Type B pancreatic cell (in vitro differentiated cells): ENCODE measurements at places on chromosomes 1 and 21.

- peak; percentile 67 for DNase-seq
Observed at GRCh38 chr1:228210076-228210651, 2.3 kb downstream of the OBSCN start.

DNA sequence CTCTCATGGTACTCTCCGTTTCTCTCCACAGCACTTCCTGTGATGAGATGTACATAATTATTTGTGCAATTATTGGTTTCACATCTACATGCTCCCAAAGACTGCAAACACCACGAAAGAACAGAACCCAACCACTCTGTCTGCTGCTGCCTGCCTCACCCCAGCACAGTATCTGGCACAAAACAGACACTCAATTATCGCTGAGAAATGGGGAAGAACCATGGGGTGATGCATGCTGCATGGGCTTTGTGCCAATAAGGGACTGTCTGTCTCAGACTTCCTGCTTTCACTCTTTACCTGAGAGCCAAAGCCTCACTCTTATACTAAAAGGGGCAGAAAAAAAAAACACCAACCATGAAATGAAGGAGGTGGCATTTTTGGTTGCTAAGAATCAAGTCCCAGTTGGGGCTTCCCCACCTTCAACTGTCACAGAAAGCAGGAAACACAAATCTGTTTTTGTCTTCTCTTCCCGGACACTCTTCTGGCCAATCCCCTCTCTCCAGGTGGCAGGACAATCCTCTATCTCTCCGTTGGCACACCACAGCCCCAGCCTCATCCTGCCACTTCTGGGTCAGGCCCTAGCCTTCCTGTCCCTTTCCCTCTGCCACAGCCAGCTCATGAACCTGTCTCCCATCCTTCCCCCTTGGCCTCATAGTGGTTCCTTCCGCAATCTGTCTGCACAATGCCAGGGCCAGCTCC lies 82.0 kb downstream of the TGFBR3 start:
- DNase-seq, result no peak

- no peak for DNase-seq
Observed at GRCh38 chr1:154982341-154982740, 803 bp upstream of the FLAD1 start.

DNA sequence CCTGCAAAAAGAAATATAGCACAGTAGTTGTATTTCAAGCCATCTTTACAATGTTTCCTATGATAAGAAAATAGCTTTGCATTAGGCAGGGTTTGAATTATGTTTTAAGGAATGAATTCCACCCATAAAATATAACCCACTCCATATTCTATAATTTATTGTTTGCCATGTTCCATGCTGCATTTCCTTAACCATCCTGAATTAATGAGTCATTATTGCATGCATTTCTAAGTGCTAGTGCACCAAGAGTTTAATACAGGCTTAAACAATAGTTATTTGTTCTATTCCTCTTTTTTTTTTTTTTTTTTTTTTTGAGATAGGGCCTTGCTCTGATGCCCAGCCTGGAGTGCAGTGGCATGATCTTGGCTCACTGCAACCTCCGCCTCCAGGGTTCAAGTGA lies 45.2 kb downstream of the MIGA1 start:
- DNase-seq, result no peak

GRCh38 chr1:167693425-167694045 lies 28.2 kb upstream of the MPZL1 start:
- DNase-seq, result no peak

DNA sequence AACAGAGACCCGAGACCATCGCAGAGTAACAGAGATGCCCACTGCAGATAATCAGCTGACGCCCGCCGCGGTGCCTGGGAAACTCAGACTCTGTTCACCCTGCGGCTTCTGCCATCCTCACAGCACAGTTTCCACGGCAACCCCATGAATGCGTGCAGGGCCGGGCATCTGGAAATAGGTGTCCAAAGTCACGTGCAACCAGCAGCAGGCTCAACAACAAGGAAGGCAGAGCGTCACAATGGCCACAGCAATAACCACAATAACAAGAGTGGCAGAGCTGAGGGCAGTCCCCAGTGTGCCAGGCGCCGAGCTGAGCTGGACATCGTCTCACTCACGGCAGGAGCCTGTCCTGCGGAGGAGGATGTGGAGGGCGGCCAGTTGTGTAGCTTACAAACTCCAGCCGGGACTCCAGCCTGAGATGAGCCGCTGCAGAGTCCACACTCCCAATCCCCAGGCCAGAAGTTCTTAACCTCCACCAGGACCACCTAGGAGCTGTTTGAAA lies 102.0 kb downstream of the CRYAA start:
- no peak for DNase-seq

DNA sequence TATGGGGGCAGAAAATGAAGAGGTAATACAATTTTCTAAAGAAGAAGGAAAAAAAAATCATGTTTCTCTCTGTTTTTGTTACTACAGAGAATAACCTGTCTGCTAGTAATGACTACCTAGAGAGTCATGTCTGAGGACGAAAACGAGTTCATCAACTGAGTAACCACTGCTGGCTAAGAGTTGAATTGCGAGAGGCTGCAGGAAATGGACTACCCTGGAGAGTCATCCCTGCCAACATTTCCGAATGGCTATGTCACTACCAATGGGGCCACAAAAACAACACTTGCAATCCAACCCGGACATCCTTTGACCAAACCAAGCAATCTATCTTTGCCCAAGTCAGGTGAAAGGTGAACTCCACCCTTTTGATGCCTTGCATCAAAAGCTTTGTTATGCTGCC lies 120.6 kb downstream of the FCRL5 start:
- DNase-seq, result no peak
